ENCODE measurements at places on chromosomes 6 and 20.

GRCh38 chr20:2759143-2759542, 41.3 kb downstream of the CPXM1 start:
- no peak for DNase-seq

GRCh38 chr6:35148167-35148741, 7.1 kb upstream of the TCP11 start:
- DNase-seq, result peak; percentile 84

- no peak for DNase-seq
Measured at GRCh38 chr6:14464055-14464454, 346.5 kb downstream of the CD83 start.

DNA sequence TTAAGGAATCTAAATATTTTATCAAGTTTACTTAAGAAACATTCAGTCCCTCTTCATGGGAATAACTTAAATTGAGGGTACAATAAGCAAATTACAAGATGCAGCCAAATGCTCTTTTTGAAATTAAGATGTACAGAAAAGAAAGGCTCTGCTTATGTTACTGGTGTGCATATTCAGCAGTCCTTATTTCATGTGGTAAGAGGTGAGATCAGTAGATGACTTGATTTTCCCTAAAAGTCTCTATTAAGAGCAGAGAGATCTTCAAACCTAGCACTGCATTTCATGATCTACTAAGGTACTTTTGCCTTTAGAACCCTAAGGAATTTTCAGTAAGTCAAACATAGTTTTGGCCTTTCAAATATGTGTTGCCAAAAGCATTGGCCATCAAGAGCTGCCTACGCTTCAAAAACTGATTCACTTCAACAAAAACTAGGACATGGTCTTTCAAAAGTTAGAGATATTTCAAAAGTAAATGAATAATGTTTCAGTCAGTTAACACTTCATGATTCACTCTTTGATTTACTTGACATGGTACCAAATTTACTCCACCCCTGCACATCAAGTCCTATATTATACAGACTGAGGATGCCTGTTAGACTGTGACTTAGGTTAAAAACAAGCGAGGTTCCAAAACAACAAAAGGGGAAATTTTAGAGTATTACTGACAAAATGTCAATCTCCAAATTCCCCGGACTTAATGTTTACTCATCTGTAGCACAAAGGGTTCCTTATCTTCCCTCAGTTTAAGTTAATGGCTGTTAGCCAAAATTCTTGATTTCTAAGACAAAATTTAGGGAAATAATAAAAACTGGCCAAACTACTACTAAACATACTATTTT, 19.2 kb downstream of the C6orf62 start:
- peak; percentile 26 for DNase-seq

DNA sequence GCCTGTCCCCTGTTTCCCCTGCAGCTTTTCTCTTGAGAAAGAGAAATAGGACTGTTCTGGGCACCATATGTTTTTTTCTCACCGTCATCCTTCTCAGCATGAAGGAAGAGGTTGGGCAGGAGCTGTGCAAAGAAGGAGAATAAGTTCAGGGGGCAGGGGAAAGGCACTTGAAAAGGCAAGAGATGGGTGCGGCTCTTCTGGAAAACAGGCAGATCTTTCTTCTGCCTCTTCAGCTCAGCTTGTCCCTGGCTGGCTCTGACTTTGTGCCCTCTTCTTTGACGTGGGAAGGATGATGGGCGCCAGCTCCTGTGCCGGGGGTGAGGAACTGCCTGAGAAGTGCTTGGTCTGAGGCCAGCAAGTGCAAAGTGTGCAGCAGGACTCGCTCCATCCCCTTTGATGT, 206.5 kb downstream of the DOK5 start:
- DNase-seq, result no peak

GRCh38 chr20:23061734-23062561, 12.5 kb upstream of the THBD start:
- DNase-seq, result no peak

DNA sequence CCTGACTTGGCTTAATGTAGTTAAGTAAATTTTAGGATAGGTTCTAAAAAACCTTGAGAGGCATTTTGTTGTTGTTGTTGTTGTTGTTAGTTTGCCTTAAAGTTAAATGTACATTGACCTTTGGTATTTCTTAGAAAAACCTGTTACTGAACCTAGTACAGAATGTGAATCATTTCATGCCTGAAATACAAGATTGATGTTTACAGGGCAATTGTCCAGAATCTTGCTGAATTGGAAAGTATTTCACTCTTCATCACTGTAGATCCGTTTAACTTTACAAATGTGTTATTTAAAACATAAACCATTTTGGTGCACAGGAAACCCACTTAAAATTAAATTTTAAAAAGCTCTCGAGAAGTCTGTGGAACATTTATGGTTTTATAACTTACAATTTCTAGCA, 75.0 kb downstream of the CEP57L1 start:
- no peak for DNase-seq

- DNase-seq, result no peak
Measured at GRCh38 chr6:168270274-168271172, 49.1 kb downstream of the DACT2 start.

DNA sequence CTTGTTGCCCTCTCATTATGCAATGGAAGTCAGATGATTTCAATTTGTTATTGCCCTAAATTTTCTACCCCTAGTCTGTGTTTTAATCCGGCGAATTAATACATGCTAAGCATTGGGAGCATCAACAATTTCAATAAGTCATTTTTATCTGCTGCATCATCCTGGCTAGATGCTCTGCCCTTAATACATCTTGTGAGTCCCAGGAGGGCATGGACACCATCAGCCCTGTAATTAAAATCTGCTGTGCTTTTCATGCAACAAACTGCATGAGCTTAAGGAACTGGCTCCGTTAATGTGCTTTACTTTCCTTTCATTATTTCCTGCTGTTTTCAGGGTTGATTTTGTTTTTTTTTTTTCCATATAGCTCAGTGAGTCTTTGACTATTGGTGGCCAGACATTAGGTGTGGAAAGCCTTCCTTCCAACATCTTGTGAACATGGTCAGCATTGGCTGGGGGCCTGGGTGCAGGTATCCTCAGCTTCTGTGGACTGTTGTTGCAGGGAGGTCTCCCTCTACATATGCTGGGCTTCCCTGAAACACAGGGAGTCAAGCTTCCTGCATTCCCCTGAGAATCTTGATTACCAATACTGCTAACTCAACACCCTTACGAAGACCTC, 8.5 kb upstream of the PBOV1 start:
- no peak for DNase-seq

- no peak for DNase-seq
Measured at GRCh38 chr6:55531496-55531895, 47.5 kb downstream of the HMGCLL1 start.

DNA sequence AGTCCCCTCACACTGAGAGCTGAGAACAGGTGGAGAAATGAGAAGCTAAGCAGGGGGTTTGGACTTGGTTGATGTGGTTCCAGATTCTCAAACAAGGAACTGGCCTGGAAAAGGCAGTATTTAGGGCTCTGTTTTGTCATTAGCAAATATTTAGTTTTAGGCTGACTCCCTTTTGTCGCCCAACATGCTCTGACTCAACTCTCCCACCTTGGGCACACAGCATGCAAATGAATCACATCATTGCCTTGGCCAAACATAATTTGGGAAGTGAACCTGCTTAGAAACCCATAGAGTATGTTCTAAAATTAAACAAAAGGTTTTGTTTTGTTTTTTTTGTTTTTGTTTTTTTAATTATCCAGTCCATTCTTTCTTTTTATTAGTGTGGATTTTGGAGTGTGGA, 9.5 kb upstream of the UQCC2 start:
- no peak for DNase-seq

DNA sequence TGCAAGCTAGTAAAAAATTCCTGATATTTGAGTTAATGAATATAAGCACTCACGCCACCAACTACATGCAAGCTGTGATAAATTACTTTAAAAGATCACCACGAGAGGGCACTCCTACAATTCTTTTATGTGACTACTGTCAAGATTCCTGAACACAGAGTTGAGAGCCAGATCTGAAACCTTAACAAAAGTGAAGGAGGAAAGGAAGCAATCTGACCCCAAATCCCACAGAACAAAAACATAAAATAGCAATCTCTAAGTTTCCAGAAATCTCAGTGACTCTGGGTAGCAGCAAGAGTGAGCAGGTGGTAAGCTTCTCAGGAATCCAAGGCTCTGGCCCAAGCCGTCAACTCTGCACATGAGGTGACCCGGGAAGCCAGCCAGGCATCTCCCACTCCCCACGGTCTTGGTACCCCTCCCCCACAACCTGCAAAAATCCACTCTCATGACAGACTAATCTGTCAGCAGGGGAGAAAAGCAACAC, 55.1 kb downstream of the STAU1 start:
- peak; percentile 53 for DNase-seq

DNA sequence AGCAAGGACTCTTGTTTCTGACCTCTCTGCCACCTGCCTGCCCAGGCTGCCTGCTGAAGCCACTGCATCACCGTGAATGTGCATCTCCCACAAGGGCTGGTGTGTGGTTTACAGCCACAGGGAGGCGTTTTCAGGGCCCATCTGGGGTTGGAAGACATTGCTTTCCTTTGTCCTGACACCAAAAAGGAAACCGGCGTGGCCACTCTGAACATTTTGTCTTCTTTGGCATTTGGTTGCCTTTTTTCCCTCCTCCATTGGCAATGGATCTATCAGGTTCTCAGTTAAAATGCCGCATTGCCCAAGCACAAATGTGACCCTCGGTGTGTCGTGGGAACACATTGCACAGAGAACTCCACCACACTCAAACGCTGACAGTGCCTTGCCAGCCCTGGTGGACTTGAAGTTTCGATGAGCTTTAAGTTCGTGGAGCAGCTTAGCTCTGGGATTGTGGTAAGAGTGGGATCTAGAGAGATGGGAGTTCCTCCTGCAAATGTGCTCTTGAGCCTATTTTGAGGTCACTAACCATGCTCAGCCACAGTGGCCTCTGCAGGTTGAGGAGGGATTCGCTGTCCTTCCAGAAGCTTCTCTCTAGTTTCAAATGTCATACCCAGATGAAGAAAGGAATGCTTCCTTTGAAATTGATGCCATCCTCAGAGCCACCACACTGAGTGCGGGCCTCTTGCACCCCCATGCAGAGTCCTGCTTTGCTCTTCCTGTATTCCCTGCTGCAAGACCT, 14.8 kb upstream of the PCK1 start:
- DNase-seq, result no peak

- no peak for DNase-seq
Measured at GRCh38 chr6:133555685-133556084, 314.5 kb downstream of the EYA4 start.

DNA sequence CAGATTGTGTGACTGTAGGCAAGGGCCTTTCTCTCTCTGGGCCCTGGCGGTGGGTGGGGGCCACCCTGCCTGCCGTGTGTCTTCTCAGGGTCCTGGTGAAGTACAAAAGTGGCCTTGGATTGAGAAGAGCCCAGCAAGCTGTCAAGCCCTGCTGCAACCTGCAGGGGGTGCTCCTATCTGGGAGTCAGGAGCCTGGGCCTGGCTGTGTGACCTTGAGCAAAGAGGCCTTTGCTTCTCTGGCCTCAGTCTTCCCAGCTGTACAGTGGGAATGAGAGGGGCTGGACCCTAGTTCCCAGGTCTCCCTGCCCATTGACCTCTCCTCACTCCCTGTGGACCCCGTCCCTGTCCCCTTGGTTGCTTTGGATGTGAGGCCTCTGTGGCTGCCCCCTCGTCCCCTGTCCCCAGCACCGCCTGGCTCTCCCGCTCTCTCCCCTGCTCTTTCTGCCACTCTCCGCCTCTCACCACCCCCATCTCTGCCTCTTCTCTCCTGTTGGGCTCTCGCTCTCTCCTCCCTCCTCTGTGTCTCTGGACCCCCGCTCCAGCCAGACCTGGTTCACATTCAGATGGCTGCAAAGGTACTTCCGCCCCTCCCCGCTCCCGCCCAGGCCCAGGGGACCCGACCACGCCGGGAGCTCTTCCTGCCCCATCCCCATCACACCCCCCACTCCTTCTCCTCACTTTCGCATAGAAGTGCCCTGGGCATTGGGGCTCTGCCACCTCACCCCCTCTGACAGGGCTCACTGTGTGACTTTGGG, 46.7 kb downstream of the SRC start:
- DNase-seq, result peak; percentile 44

Data from activated CD4-positive, alpha-beta T cell treated with anti-CD3 and anti-CD28 coated beads, Interleukin-2, Interleukin-4, amounts not matched to agents 100 ng/mL and 50 ng/mL, durations not matched to agents 16 hours and 8 hours (primary cell).